ENCODE measurements at places on chromosomes 1 and 21. TPM values are rescaled to one million over a fixed set of nuclear protein-coding genes. Genes with fewer than 3 reads are reported as not detected.
A peak's percentile ranks its signal among the peaks of the same experiment; 100 is the strongest.

- peak; percentile 40 for DNase-seq
These were observed 10.8 kb downstream of the OSBPL9 start for GRCh38 chr1:51627672-51628071.

DNA sequence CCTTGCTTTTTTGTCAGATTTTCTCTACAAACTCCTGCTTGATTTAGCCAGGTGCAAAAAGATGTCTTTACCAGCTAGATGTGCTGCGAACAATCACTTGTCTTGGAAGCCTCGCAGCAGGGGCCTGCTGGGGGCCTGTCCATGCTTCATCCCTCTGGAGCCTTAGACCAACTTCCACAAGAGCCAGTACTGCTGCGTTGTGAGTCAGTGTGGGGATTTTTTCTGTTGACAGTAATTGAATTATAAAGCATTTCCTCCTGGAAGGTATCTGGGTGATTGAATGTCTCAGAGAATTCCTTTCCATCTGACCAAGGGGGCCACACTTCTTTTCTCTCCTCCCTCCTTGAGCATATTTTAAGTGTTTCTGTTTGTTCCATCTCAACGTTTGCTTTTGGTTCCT is 40.4 kb upstream of the LDLRAP1 start:
- peak; percentile 35 for DNase-seq

DNA sequence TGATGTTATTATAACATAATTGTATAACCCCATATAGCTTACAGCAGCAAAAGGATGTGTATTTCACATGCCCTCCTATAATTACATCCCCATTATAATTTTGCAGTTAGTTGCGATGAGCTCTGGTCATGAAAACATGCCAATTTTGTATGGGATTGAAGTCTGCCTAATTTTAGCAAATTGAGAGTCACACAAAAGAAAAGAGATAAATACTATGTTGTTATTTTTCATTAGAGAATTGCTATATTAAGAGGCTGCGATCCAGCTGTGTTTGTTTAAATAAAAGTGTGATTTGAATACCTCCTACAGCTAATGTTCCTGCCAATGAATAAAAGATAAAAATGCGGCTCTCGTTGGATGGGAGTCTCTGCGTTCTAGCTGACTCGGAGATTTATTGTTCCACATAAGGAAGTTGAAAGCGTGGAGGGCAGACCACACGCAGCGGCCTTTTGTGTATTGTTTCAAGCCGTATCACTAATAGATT is 461.0 kb upstream of the NFIA start:
- peak; percentile 76 for DNase-seq

DNA sequence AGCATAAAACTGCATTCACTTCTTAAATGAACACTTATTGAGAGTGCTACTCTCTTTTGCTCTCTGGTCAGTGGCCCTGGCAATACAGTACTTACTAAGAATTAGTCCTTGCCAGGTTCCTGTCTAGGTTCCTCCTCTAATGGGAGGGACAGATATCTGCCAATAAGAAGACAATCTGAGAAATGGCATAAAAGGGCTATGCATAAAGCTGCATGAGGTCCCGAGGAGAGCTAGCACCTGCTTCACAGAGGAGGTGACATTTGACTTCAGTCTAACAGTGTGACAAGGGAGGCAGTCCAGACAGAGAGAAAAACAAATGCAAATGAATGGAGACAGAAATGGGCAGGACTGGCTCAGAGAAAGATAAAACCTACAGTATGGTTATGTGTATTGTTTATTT is 357.1 kb upstream of the SGIP1 start:
- no peak for DNase-seq

- no peak for DNase-seq
These were observed 200.8 kb upstream of the TMEM51 start for GRCh38 chr1:14952626-14953314.

DNA sequence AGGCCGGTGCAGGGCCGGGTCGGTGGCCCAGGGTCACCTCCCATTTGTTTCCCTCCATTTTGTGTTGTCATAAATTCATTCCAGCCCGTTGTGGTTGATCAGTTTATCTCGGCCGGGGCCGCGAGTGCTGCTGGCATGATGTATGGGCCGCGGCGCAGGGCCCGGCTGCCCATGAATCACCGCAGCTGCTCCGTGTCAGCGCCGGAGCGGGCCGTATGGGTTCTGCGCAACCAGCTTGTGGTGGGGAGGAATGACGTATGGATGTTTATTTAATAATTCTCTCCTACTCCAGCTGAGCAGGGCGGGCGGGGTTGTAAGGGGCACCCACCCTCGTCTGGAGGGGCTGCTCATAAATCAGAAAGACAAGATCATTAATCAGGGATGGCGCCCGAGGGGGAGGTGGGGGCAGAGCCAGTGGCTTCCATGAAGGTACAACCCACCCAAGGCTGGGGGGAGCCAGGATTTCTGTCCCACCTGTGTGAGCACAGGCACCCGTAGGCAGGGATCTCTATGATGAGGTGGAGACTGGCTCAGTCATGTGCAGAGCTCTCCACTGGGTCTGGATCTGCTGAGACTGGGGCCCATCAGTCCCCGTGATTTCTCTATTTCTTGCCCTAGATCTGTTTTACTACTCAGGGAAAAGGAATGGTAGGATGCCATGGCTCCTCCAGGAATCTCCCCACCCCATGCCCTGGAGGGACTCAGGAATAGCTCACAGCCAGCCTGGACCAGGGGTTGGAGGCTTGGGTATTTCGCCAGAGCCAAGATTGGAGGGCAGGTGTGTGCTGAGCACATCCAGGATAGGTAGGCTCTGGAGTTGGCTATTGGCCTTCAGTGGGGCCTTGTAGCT is 27.8 kb downstream of the TMEM53 start:
- no peak for DNase-seq

KPRP gene
- total RNA-seq, result not detected

GRCh38 chr1:156608981-156609380 is 7.7 kb upstream of the GPATCH4 start:
- DNase-seq, result peak; percentile 42

All from dermis microvascular lymphatic vessel endothelial cell (primary cell).